ENCODE measurements at places on chromosomes 11 and 22.

- no peak for DNase-seq
Observed at GRCh38 chr11:45723397-45723796, 58.0 kb upstream of the CHST1 start.

GRCh38 chr11:61174273-61174672 lies 13.0 kb upstream of the VPS37C start:
- no peak for DNase-seq

- DNase-seq: no peak
Observed at GRCh38 chr11:7673724-7674434, 579 bp upstream of the CYB5R2 start.

DNA sequence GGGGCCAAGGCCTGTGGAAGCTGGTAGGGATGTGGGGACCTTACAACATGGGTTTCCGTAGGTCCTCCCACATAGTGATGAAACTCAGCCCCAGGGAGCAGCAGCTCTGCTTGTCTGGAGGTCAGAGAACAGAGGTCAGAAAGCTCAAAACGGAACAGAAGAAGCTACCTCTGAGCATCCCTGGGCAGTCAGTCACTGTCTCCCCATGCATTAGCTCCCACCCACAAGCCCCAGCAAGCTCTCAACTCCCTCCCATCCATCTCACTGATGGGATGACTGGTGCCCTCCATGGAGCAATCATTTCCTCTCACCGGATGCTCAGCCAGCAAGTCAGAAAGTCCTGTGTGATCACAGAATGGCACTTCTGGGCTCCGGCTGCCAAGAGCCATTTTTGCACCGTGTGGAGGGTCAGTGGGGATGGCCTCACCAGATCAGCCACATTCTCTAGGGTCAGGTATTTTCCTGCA lies 1.9 kb downstream of the TPP1 start:
- no peak for DNase-seq

- no peak for DNase-seq
Observed at GRCh38 chr11:44753961-44754645, 27.3 kb downstream of the TSPAN18 start.

GRCh38 chr11:79744941-79745340 lies 304.1 kb upstream of the TENM4 start:
- no peak for DNase-seq
